ENCODE measurements at places on chromosomes 3 and 15.
A peak's percentile ranks its signal among the peaks of the same experiment; 100 is the strongest.

DNA sequence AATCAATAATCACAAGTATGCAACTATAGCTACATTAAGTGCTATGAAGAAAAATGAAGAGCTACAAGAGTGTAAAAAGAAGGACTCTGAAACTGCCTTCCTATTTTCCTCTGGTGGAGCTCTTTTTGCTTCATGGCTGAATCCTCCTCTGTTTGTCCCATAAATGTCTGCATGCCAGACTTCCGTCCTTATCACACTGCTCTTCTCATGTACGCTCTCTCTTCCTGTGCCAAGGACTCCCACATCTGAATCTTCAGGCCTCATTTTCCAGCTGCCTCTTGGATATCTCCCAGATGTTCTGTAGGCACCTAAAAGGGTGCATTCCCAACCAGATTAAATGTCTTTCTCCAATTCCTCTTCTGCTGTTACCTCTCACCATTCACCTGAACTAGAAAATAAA is 123.7 kb downstream of the MECOM start:
- no peak for DNase-seq

GRCh38 chr3:5123937-5124336 is 1.8 kb downstream of the ARL8B start:
- DNase-seq, result peak; percentile 9

DNA sequence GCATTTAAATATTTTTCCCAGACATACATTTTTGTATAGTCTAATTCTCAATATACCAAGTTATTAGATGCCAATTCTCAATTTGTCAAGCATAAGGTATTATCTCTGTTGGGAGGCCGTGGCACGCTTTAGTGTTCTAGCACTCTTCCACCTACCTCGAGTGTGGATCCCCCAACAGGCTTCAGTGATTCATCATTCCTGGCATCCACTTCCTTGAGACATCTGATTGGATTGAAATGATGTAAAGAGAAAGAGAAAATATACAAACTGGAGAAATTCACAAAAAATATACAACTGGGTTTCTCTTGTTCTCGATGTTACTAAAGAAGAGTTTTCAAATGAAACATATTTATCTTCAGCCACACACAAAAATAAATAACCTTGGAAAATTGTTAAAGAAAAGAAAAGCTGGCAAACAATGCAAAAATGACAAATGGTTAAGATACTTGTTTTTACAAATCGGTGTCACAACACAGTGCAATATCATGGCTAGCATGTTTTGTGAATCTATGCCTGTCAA is 218.0 kb upstream of the CDIN1 start:
- no peak for DNase-seq

GRCh38 chr3:48962939-48963338 is 27.1 kb upstream of the P4HTM start:
- DNase-seq, result no peak

- DNase-seq, result no peak
Observed at GRCh38 chr3:179668429-179668828, 15.6 kb downstream of the USP13 start.

GRCh38 chr3:55162031-55162795 is 234.4 kb upstream of the LRTM1 start:
- no peak for DNase-seq

- DNase-seq, result no peak
Observed at GRCh38 chr3:165640970-165641369, 196.3 kb downstream of the BCHE start.

- no peak for DNase-seq
Observed at GRCh38 chr3:154384479-154384878, 45.5 kb downstream of the GPR149 start.

GRCh38 chr3:106587551-106587950 is 718.7 kb upstream of the CBLB start:
- DNase-seq, result no peak
